ENCODE measurements at places on chromosomes 3 and 15.

DNA sequence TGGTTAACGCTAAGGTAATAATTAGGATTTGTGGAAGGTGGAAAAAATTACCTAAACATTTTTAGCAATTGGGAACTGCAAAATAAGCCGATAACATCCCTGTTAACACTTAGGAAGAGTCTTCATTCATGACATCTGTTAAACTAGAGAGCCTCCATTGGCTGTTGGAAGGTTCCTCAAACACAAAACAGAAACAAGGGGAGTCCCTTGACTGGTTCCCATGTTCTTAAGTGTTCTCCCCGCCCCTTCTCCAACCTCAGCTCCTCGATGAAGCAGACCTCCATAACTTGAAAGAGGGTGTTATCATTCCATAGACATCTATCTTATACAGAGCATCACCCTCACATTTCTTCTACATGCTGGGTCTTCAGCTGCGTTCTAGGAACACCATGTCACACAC is 2.5 kb downstream of the SLC22A13 start:
- DNase-seq, result no peak

DNA sequence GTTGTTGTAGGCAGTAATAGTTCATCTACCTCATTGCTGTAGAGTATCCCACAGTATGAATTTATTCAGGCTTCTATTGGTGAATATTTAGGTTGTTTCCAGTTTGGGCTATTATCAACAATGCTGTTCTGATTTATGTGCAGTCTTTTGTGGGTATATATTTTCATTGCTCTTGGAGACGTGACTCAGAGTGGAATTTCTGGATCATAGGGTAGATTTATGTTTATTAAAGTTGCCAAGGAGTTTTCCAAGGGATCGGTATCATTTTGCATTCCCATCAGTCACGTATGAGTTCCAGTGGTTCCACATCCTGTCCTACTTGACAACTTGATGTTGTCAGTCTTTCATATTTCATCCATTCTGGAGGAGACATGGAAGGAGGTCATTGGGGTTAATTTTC is 8.4 kb upstream of the HRH1 start:
- DNase-seq, result no peak

DNA sequence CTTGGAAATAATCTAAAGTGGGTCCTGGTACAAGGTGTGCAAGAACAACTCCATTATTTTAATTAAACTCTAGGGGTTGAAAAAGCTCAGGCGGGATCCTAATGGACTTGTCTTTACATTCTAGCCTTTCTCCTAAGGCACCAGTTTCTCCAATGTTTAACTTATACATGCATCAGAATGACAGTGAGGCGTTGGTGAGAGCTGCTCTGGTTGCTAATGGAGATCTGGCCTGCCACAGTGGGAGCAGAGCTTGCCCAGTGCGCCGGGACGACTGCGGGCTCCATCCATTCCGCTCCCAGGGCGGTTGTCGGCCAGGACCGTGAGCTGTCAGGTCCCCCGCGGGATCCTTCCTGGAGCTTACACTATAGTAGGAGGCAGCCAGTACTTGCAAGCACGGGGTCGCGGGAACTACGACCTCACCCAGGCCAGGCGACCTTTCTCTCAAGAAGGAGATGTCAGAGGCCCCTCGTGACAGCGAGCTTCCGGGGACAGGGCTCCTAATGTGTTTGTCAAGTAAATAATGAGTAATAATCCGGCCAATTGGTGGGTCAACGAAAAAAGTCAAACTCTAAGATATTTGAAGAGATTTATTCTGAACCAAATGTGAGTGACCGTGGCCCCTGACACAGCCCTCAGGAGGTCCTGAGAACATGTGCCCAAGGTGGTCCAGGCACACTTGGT is 991 bp upstream of the HIGD1A start:
- DNase-seq, result no peak

- DNase-seq, result no peak
These were observed 507.5 kb downstream of the SHQ1 start for GRCh38 chr3:72340476-72341379.

DNA sequence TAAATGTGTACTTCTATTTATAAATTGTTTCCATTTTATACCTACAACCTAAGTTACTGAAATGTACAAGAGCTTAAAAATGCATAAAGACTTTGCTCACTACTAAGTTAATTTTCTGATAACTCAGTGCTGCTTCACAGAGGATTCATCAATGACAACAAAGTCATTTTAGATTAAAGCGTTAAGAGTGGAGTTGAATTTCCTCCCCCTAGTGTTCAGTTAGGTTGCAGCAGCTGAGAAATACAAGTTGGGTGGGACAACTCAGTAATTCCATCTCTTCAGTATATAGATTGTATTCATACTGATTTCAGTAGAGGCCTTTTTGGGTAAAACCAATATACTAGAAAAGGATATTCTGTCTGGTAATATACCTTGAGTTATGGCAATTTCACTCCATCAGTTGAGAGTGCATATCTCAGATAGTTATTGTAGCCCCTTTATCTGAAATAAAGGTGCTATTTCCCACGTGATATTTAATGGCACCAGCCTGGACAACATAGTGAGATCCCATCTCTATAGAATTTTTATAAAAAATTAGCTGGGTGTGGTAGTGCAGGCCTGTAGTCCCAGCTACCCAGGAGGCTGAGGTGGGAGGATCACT is 6.9 kb upstream of the RPL35A start:
- DNase-seq, result no peak

GRCh38 chr3:152943645-152944044 is 108.7 kb downstream of the P2RY1 start:
- DNase-seq, result no peak

GRCh38 chr3:66133050-66133757 is 87.6 kb upstream of the SLC25A26 start:
- no peak for DNase-seq

DNA sequence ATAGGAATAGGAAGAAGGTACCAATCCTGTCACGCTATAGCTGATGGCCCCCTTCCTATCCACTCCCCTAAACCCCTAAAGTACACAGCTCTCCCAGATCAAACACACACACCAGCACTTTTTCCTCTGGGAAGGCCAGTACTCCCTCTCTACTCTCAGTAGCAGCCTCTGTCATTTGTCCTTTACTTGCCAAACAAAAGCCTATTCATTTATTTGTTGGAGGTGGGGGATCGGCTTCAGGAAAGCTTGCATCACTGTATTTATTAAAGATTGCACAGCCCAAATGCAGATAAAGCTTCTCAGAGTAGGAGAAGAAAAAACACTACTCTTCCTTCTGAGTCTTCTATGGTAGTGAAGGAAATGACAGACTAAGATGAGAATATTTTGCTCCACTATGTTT is 429.7 kb upstream of the RASGRP1 start:
- DNase-seq, result no peak

DNA sequence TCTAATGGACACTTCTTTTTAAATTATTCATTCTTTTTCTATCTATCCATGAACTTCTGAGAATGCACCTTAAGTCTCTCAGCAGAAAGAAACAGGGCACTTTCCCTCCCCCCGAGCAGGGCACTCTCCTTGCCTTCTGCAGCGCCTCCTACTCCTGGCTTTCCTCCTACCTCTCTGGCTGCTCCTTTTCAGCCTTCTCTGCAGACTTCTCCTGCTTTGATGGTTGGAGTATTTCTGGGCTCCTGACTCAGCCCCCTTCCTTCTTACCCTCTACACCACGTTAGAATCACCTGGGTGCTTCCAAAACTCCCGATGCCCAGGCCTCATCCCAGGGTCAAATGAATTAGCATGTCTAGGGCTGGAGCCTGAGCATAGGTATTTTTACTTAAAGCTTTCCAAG is 3.4 kb downstream of the SCN5A start:
- no peak for DNase-seq

DNA sequence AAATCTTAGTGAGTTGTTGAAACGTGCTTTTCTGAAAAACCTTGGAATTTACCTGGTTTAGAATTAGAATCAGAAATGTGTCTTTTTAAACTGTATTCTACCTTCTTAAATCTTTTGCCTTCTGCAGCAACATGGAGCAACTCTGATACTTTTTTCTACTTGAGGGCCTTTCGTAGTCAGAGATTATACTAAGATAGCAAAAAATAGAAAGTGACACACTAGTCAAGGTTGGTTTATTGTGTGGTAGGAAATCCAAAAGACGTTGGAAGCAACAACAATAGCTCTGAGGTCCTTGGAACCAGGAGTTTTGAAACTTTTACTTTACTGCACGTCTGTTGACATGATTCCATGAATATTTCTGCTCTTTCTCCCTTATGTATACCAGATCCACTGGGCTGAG is 294.9 kb downstream of the LPP start:
- DNase-seq, result no peak

- DNase-seq, result no peak
These were observed 55.8 kb downstream of the ABTB1 start for GRCh38 chr3:127728417-127729015.

GRCh38 chr3:168984872-168985271 is 678.6 kb downstream of the MECOM start:
- no peak for DNase-seq

DNA sequence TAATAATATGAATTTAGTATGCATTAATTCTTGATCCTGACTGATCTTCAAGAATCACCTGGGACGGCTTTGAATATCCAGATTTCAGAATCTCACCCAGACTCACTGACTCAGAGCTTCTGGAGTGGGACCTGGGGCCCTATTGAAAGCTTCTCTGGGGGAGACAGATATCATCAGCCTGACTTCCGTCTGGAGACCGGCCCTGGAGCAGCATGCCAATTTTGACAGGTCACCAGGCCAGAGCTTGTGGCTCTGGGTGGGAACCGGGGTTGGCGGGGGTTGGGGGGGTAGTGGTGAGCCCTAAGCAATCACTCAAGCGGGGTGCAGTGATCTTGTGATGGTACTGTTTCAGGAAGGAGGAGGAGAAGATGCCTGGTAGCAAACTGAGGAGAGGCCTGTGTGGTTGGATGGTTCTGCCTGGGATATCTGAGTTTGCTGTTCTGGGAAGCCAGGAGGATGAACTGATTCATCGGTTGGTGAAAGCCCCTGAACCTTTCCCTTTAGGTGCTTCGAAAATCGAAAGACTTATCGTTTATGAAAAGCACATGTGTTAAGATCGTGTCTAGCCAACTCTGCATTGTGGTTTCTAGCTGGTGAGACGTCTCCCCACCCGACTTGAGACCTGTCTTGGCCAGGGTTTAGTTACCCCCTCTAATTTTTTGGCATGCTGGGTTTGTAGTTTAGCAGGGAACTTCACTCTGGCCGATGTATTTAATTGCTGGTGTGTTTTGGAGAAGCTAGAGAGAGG is 263.9 kb upstream of the C2CD4B start:
- DNase-seq, result no peak

DNA sequence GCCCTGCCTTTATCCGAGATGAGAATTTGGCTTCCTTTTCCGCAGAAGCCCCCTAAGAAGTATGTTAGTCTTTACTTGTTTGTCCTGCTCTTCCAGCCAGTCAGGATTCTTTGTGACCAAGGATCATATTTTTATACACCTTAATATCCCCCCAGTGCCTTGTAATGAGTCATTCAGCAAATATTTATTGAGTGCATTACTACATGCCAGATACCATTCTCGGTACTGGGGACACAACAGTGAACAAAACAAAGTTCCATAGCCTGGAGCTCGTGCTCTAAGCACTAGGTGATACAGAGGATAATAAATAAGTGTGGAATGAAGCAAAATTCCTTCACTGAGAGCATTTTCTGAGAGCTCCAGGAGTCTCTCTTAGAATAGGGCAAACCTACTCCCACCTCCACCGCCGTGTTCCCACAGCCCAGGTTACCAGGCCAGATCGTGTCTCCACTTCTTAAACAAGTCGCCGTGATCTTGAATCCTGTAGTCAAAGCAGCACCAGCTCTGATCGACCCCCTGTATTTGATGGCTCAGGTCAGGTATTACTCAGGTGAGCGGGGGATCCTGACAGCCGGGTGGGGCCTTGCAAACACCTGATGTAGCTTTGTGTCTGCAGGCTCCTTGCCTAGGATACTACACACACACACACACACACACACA is 18.5 kb downstream of the TTC21A start:
- DNase-seq, result no peak

DNA sequence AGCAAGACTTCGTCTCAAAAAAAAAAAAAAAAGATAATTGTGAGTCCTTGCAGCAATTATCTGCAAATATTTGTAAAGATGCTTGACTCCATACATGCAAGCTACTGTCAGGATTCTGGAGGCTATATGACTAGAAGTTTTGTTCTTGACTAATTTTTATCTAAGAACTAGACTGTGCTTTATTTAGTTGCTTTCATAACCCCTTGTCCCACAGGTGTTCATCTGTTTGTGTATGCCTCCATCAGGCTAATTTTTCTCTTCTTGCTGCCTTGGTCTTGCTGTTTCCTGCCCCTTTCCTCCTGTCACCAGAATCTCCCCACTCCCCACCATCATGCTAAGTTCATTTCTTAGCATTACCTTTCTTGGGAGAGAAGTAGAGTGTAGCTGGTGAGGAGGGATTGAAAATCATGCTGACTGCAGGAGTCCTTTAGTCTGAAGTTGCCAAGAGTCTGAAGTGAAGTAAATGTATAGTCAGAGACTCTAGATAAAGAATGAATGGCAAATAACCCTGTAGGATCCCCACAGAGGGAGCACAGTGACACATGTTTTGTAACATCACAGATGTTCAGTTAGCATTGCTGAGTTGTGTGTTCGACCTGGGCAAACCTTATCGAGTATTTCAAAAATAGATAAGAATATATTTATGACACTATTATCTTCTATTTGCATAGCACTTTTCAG is 12.5 kb downstream of the ST3GAL6 start:
- no peak for DNase-seq

GRCh38 chr15:51133140-51133765 is 38.5 kb upstream of the TNFAIP8L3 start:
- no peak for DNase-seq

GRCh38 chr3:142353571-142353970 is 94.3 kb downstream of the XRN1 start:
- DNase-seq, result no peak

DNA sequence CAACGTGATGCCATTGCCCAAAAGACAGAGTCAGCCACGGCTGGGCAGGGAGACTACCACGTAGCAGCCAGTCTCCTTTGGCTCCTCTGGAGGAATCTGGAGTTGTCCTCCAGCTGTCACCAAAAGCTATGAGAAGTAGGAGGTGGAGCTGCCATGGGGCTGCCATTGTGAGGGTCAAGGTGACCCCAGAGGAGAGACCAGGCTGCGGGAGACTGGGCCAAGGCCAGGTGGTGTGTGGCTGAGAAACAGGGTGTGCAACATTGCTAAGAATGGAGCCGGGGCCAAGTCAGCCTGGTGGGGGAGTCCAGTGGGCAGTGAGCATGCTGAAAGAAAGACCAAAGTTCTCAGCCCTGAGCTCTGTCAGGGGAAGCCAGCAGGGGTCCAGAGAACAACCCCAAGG is 29.9 kb upstream of the MRPS22 start:
- DNase-seq, result no peak

- no peak for DNase-seq
These were observed 61.4 kb upstream of the HERC1 start for GRCh38 chr15:63895194-63895593.

- no peak for DNase-seq
These were observed 44.9 kb downstream of the ABHD5 start for GRCh38 chr3:43735618-43736017.

- DNase-seq, result no peak
These were observed 704.8 kb upstream of the CFAP20DC start for GRCh38 chr3:59754456-59755129.

DNA sequence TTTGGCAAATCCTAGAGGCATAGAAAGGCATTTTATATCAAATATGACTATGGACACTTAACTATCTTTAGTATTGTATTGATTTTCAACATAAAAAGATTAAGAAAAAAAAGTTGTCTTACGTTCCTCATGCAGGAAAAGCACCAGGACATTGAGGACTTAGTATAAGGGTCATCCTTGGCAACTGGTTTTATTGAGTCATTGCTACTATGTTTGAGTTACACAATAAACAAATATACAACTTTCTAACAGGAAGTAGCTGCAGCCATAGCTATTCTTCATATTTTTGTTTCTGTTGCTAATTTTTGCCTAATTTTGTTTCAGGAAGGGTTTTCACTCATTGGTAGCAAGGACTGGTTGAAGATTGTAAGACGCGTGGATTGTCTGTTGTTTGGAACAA is 93.0 kb downstream of the NPTN start:
- no peak for DNase-seq

Data from amygdala (tissue), 56 donors.